Jurkat, Clone E6-1 (cell line): ENCODE measurements at places on chromosomes 7 and 10.

GRCh38 chr10:77889277-77889903 is 37.2 kb downstream of the DLG5 start:
- DNase-seq = no peak

DNA sequence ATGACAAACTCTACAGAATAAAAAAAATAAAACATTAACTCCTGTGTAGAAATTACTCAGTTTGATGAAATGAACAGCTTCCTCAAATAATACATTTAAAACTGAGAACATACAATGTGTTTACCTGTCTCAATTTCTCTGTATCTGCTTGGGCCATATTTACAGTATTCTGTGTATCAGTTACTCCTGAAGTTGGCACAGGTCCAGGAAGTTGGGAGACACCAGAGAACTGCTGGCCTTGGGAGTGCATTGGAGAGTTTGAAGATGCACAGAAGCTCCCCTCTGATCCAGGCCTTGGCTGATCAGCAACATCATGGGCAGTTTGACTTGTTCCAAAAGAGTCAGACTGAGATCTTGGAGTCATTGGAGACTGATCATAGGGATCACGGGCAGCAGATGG is 155.1 kb downstream of the GALNT11 start:
- DNase-seq = no peak

DNA sequence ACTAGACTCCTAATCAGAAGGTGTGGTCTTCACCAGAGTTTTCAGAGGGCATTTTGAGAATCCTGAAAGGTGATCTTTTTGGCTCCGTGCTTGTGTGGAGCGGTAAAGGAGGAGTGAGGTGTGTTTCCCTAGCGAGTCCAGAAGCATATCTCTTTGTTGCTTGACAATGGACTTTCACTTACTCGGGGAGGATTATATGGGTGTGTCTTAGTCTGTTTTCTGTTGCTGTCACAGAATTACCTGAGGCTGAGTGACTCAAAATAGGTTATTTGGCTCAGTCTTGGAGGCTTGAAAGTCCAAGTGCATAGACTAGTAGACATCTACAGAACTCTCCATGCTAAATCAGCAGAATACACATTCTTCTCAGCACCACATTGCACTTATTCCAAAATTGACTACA is 57.9 kb downstream of the AKR1C4 start:
- no peak for DNase-seq

DNA sequence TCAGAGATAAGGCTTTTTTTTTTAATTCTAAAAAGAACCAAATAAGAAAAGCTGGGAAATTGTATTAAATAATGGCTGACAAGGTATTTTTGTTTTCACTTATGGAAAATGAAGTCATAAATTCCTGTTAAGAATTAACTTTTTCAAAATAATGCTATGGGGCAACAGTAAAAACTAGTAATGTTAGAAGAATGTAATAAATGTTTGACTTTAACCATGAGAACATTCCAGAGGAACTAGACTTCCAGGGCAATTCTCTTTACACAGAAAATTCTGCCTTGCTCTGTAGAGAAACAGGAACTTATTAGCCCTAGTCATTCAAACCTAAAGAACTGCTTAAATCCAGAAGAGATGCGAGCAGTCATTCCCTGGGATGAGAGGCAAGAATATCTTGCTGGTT is 571.1 kb downstream of the IPMK start:
- DNase-seq = no peak

- no peak for DNase-seq
Measured at GRCh38 chr10:117631276-117632145, 89.0 kb downstream of the EMX2 start.

GRCh38 chr7:115869190-115869589 is 161.4 kb downstream of the TFEC start:
- no peak for DNase-seq
